ENCODE measurements at places on chromosomes 2 and 18.

DNA sequence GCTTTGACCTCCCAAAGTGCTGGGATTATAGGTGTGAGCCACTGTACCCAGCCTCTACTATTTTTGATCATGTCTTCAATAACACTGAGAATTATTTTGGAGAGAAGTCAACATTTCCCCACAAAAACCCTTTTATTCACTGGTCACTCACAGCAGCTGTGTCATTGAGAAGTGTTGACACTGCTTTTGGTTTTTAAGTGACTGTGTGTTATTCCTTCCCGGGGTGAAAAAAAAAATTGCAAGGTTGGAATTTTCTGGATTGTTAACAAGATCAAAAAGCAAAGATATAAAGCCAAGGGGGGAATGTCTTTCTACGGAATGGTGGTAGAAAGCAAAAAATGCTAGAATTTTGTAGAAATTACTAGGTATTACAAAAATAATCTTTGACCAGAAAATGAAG lies 61.5 kb downstream of the TANC1 start:
- DNase-seq = no peak

DNA sequence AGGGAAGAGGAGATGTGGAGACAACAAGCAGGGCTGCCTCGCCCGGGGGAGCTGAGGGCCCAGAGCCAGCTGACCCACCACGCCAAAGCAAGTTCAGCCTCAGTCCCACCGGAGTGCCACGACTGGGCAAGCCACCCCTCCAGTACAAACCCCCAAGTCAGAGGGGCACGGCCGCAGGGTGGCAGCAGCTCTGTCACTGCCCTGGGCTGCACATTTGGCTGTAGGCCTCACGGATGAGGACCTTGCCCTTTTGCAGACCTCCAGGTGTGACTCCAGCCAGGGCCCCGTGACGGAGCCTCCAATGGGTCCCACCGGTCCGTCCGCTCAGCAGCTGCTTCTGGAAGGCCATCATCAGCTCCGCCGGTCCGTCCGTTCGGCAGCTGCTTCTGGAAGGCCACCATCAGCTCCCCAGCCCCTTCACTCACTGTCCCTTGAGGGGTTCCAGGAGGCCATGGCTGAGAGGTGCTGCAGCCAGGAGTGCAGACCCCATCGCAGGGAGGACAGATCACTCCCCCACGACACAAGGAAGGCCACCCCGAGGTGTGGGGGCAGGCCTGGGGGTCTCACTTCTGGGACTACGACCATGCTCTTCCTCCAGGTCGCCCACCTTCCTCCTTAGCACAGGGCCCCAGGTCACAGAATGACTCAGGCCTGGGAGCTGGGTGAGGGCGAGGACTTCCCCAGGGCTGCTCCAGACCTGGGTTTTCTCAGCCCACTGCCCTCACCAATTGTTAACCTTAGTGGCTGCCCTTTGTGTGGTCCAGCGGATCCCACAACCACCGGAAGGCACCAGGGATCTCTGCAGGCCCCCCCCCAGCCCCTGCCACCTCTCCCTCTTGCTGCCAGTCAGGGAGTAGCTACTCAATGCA lies 24.6 kb upstream of the STK25 start:
- DNase-seq = no peak

- DNase-seq = no peak
Observed at GRCh38 chr2:55087501-55087900, 37.2 kb upstream of the RTN4 start.

GRCh38 chr18:49985236-49985635 lies 171.9 kb upstream of the ACAA2 start:
- no peak for DNase-seq

DNA sequence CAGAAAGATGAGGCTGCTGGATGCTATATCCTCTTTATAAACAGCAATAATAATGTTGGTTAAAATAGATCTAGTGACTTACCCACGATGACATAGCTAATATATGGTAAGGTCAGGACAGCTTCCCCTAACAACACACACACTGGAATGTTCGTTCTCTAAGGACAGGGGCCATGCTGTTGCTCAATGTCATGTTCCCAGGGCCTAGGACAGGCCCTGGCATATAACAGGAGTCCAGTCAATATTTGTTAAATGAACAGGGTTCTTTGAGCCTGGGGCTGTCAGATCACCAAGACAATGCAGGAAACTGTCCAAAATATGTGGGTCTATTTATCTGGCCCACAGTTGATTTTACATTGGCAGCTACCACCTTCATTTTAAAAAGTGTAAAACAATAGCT lies 207.1 kb upstream of the MEX3C start:
- DNase-seq = no peak

- no peak for DNase-seq
Observed at GRCh38 chr2:68846091-68846490, 25.1 kb downstream of the BMP10 start.

DNA sequence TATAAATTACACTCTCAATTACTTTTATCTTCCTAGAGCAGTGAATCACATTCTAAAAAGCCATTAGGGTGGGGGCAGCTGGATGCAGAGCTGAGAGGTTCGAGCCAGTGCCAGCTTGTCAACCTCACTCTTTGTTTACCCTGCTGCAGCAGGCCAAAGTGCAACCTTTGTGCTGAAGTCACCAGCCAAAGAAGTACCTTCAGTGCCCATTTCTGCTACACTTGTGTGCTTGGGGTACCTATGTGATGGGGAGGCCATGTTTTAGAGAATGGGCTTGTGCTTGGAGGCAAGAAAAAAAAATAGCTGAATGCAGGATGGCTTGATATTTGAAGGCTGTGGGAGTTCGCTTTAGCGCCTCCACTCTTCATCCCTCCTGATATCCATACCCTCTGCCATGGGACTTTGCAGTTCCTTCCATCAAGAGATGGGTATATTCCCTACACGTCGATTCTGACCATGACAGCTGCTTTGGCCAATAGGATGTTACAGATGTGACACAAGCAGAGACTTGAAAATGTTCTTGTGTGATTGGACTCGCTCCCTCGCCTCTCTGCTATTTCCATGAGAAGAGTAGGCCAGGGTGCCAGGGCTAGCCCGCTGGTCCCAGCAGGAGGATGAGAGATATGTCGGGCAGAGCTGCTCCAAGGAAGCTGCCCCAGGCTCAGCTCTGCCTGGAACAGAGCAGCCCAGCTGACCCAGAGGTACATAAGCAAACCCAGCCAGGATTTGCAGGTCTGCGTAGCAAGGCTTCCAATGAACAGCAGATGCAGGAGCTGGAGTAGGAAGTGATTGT lies 12.7 kb upstream of the FZD5 start:
- no peak for DNase-seq

DNA sequence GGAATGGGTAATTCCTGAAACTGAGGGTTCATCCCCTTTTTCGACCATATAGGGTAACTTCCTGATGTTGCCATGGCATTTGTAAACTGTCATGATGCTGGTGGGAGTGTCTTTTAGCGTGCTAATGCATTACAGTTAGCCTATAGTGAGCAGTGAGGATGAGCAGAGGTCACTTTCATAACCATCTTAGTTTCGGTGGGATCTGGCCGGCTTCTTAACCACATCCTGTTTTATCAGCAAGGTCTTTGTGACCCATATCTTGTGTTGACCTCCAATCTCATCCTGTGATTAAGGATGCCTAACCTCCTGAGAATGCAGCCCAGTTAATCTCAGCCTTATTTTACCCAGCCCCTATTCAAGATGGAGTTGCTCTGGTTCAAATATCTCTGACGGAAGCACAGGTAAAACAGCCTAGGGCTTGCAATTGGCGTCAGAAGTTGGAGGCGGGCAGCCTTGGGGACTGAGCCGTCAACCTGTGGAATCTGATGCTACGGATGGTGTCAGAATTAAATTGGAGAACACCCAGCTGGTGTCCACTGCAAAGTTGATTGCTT lies 19.5 kb downstream of the RALBP1 start:
- no peak for DNase-seq

DNA sequence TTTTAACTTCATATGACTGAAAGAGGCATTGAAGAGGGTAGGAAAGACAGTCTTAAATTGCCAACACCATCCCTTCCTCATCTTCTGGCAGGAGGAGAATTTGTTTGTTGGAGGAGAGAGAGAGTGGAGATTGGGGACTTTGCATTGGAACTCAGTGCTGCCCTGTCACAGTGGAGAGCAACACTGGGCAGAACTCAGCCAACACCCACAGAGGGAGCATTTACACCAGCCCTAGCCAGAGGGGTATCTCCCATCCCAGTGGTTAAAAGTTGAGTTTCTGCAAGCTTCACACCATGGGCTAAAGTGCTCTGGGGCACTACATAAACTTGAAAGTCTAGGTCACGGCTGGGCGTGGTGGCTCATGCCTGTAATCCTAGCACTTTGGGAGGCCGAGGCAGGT lies 174.1 kb downstream of the ANKRD30B start:
- no peak for DNase-seq

- DNase-seq = no peak
Observed at GRCh38 chr2:210363261-210363660, 48.3 kb upstream of the MYL1 start.

DNA sequence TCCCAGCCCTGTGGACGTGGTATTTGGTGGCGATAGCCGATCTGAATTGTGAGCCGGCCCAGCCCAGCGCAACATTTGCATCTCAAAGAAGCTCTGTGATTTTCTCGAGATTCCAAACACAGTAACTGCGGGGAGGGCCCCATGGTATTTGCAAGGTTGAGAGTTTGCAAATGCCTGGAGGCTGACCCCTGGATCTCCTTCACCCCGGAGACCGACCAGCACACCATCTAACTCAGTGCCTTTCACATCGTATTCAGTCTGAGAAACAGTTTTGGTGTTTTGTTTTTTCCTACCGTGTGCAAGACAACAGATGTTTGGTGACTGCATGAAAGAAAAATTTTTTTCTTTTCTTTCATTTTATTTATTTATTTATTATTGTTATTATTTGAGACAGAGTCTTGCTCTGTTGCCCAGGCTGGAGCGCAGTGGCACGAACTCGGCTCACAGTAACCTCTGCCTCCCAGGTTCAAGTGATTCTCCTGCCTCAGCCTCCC lies 40.3 kb downstream of the MYCN start:
- DNase-seq = no peak

GRCh38 chr2:171735991-171736710 lies 48.9 kb downstream of the DYNC1I2 start:
- no peak for DNase-seq

DNA sequence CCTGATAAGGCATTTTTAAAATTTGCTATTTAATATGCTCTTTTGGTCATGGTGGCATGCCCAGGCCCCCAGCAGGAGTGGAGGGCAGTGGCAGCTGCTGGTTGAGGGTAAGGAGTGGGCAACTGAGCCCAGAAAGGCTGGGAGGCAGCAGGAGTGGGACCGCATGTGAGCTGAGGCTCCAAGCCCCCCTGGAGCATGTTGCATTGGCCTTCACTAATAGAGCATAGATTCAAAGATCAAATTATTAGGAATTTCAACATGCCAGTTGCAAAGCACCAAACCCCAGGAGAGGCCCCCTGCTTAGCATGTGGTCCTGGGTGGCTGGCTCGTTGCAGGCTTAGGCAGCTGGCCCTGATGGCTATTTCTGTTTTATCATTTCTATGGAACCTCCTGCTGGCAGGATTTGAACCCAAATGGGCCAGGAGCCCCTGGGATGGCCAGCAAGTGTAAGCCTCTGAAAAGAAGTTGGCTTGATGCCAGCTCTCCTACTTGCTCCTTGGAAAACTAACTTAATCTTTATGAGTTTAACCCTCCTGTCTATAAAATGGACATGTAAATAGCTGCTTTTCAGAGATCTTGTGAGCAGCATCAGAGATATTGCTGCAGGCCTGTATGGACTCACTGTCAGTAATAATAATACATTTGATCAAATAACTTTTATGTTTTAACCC lies 42.1 kb upstream of the TMEM131 start:
- no peak for DNase-seq

DNA sequence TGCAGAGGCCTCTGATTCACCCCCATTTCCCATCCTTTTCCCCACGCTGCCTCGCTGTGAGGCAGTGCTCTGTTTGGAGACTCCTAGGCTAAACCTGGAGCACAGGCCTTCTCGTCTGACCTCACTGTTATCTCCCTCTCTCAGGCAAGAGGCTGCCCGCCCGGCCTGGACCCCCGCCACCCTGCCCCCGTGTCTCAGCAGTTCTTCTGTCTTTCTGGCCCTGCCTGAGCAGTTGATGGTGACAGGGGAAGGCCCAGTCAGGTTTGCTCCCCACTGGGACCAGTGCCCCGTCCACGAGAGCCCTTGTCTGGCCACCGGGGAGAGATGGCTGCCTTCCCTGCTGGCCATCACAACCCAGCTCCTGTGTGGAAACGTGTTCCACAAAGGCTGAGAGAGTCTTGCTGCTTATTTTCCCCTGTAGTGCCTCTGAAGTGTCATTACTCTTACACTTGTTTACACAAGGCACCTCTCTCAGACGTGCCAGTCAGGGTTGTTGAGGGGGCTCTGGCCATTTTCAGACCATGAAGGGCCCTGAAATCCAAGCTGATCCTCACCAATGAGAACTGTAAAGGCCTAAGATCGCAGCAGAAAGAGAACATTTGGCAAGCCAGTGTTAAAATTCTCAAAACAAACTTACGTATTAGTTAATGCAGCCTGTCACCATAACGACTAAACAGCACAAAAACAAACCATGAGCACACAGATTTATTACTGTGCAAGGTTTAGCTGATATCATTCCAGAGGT lies 210.9 kb downstream of the NDUFA10 start:
- DNase-seq = peak; percentile 93

GRCh38 chr18:70523035-70523791 lies 234.4 kb downstream of the SOCS6 start:
- no peak for DNase-seq

GRCh38 chr2:33605056-33605455 lies 6.0 kb upstream of the FAM98A start:
- no peak for DNase-seq

- peak; percentile 23 for DNase-seq
Observed at GRCh38 chr2:25877431-25878360, 591 bp downstream of the ASXL2 start.

- DNase-seq = no peak
Observed at GRCh38 chr2:56299171-56299691, 115.4 kb downstream of the CCDC85A start.

DNA sequence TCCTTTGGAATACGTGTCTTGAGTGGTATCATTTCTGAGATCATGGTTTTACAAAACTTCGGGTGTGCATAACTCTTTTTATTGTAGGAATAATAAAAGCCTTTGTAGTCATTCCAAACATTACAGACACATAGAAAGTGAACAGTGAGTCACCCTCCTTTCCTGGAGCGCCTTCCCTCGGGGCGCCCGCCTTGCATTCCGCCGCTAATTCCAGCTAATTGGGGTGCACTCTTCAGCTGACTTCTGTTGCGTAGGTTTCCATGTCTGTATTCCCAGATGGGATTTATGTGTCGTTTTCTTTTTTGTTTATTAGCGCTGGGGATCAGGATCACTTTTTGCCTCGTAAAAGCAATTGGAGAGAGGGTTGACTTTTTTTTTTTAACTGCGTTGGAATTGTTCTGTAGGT lies 18.7 kb downstream of the SH3BP4 start:
- no peak for DNase-seq

All from NCI-H2029 treated with DMSO at 0.1 percent for 48 hours (cell line).